Left ventricle myocardium inferior (tissue), 1 donor: ENCODE measurements at places on chromosomes 13 and 19.
A peak's percentile ranks its signal among the peaks of the same experiment; 100 is the strongest.

DNA sequence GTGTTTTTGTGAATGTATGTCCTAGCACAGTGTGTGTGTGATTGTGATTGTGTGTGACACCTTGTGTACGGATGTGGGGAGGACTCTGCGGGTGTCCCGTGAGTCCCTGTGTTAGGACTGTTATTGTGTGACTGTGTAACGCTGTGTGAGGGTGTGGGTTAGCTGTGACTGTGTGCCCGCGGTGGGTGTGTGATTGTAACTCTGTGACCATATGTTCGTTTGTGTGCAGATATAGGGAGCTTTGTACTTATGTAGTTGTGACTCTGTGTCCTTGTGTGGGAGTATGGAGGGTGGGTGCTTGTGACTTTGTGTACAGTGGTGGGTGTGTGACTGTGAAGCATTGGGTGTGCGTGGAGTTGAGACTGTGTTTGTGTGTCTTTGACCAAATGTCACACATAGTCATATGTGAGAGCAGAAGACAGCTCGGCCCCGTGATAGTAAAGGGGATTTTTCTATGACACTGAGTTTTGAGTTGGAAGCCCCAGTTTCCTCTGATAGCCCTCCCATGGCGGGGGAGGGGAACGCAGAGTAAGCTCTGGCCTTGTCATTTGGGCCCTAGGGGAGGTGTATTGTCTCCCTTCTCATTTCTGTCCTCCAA is 949 bp upstream of the ZNF260 start:
- no peak for DNase-seq

- DNase-seq, result peak; percentile 40
These were observed 26.0 kb upstream of the ZNF331 start for GRCh38 chr19:53511933-53512374.

DNA sequence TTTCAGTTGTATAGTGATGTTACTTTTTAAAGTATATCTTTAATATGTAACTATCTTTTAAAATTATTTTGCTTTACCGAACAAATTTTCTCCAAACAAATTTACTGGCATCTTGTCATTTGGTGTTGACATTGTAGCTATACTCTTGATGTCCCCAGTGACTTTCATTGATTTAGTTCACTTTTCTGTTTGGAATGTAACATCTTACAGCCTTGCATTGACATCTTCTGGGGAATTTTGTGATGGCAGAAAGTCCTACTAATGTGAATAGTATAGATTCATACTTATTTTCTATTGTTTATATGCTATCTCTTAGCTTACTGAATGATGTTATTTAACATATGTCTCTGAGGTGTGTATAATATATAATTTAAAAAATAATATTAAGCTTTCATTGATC is 800.9 kb upstream of the ATXN8OS start:
- no peak for DNase-seq

- DNase-seq, result no peak
These were observed 1306.2 kb upstream of the PCDH20 start for GRCh38 chr13:62721893-62722292.

- DNase-seq, result no peak
These were observed 4.2 kb upstream of the HIPK4 start for GRCh38 chr19:40393894-40394815.

- DNase-seq, result no peak
These were observed 2.5 kb upstream of the NOVA2 start for GRCh38 chr19:45976178-45976577.

GRCh38 chr19:17893766-17894165 is 22.0 kb downstream of the SLC5A5 start:
- DNase-seq, result no peak

DNA sequence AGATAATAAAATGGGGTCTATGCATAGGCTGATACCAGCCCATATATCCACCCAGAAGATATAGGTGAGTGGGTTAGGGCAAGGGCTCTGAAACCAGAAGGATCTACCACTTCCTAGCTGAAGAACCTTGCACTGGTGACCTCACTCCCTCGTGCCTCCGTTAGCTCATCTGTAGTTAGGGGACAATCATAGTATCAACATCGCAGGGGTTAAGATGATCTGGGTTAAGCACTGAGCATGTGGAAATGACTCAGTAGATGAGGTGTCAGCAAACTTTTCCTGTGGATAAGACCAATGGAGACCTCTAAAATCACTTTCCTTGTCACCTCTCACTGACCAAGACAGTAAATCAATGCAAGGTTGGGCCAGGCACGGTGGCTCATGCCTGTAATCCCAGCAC is 30.5 kb downstream of the TNFSF14 start:
- no peak for DNase-seq

DNA sequence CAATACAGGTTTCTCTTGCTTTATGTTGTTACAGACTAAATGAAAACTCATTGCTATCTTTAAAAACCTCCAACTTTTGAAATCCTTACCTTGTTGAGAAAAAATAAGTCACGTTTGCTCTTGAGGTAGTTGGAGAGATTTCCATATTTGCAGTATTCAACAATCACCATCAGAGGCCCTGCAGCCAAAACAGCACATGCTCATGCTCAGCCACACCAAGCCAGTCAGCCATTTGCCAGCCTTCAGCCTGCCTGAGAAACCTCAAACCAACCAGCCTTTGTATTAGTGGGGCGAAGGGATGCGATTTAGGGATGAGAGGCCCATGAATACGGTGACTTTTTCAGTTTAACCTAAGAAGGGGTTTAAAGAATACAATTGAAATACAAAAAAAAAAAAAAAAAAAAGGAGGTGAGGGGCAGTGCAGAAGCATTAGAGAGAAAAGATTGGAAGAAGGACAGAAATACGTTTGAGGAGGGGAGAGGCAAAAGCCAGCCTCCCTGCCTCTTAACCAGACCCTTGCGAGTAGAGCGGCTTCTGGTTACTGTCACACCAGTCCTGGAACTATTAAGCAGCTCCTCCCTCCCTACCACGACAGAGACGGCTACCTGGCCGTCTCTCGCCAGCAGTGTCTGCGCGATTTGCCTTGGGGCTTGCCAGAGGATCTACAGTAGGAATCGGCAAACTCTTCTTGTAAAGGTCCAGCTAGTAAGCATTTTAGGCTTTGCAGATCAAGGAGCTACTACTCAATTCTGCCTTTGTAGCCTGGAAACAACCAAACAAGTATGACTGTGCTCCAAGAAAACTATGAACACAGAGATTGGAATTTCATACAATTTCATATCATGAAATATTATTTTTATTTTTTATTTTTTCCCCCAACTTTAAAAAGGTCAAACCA is 167.3 kb downstream of the FLT1 start:
- DNase-seq, result no peak

DNA sequence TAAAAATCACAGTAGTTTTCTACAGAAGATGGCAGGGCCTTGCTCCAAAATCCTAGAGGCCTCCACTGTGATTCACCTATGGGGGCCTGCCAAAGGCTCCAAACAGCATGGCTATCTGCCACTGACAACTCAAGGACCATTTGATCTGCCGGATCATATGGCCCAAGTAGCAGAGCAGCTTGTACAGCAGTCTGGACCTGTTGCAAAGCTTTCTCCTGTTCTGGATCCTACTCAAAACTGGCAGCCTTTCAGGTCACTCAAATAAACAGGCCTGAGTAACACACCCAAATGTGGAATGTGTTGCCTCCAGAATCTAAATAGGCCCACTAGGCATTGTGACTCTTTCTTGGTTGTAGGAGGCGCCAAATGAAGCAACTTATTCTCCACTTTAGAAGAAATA is 1049.3 kb downstream of the PCDH9 start:
- DNase-seq, result no peak

DNA sequence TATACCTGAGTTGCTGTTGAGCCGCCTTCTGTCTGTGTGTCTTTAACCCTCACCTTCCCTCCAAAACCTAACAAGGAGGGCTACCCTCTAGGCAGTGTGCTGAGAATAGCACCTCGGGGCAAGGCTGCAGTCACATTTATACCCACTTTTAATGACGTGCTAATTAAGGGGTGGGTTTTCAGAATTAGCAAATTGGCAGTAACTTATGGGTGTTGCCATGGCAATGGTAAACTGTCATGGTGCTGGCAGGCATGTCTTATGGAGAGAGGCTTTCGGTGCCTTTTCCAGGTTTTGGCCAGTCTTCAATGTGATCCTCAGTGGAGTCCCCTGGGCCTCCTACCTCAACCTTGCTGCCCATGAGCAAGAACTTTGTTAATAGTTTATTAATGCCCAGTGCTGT is 1.2 kb upstream of the PNMA8A start:
- DNase-seq, result no peak

GRCh38 chr13:20702915-20703779 is at the start of gene IL17D:
IL17D (plus strand) TSS chr13:20703699; CDS start chr13:20704002, 303 bp downstream.
- no peak for DNase-seq

DNA sequence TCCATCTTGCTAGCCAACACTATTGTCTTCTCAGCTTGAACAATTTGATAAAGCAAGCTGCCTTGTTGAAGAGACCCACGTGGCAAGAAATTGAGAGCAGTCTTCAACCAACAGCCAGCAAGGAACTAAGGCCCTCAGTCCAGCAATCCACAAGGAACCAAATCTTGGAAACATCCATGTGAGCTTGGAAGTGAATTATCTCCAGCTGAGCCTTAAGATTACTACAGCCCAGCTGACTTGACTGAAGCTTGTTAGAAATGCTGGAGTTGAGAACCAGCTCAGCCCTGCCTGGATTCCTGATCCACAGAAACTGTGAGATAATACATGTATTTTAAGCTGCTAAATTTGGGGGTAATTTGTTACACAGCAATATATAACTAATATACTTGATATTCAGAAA is 26.2 kb upstream of the DCT start:
- no peak for DNase-seq

GRCh38 chr13:58706421-58706820 is 1074.9 kb downstream of the PCDH17 start:
- DNase-seq, result no peak

GRCh38 chr13:83906240-83906820 is 24.1 kb upstream of the SLITRK1 start:
- no peak for DNase-seq

DNA sequence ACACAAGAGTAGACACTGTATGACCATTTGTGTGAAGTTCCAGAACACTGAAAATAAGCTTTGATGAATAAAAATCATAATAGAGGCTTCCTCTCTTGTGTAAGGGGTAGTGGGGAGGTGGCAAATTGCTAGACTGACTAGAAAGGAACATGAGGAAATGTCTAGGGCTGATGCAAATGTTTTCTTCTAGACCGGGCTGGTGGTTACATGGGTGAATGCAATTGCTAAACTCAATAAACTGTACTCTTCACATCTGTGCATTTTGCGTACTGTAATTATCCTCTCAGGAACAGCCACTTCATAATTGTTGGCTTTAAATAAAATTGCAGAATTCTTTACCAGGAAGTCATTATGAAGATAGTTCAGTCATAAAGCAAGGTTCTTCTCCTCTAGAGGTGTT is 5.2 kb upstream of the KBTBD7 start:
- no peak for DNase-seq

DNA sequence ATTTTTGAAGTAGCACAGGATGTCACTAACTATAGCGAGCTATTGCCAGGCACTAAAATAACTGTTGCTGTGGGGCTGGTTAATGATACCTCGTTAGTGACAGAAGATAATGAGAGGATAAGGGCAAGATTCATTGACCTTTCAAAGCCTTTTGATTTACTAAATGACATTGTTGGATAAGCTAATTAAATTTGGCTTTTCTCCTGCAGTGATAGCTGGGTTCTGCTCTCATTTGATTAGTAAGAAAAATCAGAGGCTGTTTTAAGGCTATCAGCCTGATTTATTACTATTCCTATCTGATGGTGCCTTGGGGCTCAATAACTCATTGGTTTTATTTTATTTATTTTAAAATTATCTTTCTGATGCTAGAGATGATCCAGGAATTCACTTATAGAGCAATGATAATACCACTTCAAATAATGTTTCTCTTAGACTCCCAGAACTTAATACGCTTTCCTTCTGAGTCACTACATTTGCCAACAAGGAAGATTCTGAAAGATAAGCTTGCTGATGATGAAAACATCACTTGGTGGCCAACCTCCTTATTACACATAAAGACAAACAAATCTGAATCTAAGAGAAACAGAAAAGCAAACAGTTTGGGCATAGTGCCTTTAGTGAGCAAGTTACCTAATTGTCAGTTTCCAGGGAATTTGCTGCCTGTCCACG is 501.3 kb upstream of the ARGLU1 start:
- no peak for DNase-seq

DNA sequence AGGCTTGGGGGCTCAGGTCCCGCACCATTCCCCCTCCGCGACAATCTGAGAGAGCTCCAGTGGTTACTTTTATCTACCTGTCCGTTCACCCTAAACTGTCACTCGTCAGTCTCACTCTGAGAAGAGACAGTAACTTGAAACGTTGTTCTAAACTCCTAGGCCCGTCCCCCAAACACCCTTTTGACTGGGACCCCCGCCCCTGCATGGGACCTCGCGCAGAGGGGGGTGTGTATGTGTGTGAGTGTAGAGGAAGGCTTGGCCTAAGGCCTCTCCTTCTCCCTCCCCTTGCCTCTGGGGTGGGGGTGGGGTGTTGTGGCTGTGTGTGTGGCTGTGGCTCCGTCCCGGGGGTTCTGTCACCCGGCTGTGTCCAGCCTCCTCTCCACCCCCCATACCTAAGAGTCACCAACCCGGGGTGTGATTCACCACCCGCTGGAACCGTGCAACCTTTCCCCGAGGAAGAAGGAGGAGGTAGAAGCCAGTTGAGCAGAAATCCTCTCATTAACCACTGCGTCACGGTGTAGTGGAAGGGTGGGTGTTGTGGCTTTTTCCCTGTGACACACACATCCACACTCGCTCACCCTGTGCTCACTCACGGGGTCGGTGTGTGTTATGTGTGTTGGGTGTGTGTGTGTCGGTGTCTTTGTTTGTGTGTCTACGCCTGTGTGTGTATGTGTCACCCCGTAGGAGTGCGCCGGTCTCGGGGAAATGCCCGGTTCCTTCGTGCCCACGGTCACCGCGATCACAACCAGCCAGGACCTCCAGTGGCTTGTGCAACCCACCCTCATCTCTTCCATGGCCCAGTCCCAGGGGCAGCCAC is 2.4 kb downstream of the FOSB start:
- DNase-seq, result no peak

DNA sequence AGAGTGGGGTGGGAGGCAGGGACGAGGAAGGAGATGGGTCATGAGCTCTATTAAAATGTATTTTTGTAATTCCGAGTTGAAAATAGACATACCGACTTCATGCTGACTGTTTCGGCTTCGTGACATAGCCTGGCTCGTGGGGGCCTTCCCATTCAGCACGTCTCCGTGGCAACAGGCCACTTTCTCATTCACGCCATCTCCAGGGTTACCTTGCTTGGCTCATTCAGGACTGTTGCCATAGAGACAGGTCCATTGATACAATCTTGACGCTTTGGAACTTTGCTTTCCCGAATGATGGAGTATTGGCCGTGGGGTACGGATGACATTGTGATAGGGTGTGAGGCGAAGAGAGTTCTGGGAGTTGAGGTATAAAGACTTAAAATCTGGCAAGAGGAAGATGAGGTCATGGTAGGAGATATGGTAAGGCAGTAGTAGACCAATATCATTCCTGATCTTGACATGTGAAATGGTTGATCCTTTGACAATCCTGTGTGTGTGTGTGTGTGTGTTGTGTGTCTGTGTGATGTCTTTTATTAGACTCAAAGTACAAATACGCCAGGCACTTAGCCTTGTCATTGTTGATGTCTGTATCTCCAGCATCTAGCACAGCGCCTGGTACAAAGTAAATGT is 97.3 kb downstream of the CACNA1A start:
- DNase-seq, result no peak

GRCh38 chr13:52348071-52348470 is 57.9 kb downstream of the THSD1 start:
- no peak for DNase-seq
